ENCODE measurements at places on chromosomes 13 and 19. TPM values are rescaled to one million over a fixed set of nuclear protein-coding genes. Genes with fewer than 3 reads are reported as not detected.

The PDE4C gene
- total RNA-seq: under 0.01 TPM

DNA sequence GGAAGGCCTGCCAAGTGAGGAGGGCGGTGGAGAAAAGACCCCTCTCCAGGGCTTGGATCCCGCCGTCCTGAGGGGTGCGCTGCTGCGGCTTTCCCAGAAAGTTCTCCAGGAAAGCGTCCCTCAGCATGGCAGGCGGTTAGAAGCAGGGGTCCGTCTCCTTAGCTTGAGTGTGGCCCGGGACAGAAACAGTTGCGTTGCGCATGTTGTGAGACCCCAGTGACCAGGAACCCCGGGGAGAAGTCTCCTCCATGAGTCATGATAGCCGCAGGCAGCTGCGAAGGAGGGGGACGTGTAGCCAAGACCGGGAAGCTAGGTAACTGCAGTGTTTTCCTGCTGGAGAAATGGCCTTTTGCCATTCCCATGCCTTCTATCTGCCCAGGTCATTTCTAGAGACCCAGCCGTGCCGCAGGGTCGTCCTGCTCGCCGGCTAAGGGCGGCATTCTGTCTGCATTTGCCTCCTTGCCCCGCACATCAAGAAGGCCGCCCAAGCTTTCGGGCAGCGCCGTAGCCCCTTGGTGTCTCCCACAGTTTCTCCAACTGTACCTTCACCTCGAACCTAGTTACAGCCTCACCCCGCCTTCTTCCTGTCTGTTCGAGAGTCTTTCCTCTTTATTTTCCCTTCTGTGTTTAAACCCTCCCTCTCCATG, 64.3 kb downstream of the TM9SF2 start:
- no peak for DNase-seq

The MIR17HG gene
- 7.5 TPM for total RNA-seq

The ZNF99 gene
- total RNA-seq: not detected

The LGALS7B gene
- total RNA-seq: not detected

The ZNF101 gene
- total RNA-seq: 6.7 TPM

DNA sequence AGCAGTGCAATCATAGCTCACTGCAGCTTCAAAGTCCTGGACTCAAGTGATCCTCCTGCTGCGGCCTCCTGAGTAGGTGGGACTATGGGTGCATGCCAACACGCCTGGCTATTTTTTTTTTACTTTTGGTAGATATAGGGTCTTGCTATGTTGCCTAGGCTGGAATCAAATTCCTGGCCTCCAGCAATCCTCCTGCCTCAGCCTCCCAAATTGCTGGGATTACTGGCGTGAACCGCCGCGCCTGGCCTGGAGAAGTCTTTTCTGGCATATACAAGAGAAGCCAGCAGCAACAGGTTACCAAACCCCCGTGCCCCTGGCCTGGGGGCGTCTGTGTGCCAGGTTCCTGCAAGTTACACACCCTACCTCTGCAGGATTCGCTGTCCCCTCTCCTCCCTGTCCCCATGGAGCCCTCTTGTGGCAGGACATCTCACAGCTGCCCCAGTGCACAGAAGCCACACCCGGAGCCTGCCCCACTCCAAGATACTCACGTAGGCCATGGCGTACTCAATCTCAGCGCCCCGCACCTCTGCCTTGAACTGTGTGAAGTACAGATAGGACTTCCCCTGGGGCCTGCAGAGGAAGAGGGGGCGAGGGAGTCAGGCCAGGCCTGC, 9.9 kb downstream of the MYDGF start:
- no peak for DNase-seq

- DNase-seq: no peak
These were observed 104.7 kb downstream of the MYCBP2 start for GRCh38 chr13:77222000-77222690.

The CD209 gene
- total RNA-seq: 1.6 TPM

GRCh38 chr13:31970231-31970930, 61.2 kb upstream of the FRY start:
- DNase-seq: no peak

The KBTBD7 gene
- 4.9 TPM for total RNA-seq

The SERTM1 gene
- not detected for total RNA-seq

DNA sequence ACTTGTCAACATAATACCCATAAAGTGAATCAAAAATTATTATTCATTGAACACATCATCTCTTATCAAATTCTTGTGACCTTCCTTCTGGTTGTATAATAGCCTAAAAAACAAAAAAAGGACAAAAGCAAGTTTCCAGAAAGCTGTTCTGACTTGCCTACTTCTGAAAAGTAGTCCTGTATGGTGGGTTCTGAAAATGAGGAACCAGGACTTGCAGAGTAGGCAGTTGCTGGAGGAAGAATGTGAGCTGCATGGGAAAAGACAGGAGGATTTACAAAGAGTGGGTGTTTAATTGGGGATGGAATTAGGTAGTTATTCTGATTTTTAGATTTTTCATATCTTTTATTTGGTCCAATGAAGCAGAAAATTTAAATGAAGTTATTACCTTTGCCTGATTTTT, 56.7 kb downstream of the RCBTB2 start:
- DNase-seq: no peak

GRCh38 chr13:46905249-46905648, 8.4 kb upstream of the HTR2A start:
- no peak for DNase-seq

DNA sequence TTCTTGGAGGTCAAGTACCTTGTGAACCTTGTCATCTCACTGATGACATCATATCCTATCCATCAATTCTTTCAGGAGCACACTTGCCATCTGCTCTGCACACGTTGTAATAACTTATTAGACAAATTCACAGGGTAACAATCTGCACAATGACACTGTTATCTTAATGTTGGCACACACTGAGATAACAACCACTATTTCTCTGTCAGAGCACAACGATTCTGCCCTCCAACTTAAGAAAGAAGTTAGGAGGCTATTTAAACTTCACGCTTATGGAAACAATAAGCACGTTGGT, 351.3 kb downstream of the DACH1 start:
- DNase-seq: no peak

DNA sequence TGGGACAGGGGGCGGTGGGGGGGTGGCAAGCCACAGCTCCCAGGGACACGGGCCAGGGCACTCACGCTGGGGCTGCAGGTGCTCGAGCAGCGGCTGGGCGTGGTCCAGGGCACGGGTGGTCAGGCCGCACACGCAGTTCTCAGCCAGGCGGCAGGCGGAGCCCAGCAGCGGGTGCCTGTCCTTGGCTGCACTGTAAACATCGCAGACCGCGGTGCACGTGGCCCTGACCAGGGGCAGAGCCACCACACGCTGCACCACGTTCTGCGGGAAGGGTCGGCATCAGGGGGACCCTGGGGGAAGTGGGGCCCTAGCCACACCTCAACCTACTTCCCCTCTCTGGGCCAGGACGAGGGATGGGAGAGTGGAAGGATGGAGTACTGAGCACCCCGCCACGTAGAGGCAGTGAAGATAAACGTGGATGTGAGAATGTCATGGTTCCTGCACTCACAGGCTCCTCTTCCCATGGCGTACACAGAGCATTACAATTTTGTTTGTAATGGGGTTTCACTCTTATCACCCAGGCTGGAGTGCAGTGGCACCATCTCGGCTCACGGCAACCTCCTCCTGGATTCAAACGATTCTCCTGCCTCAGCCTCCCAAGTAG, 3.4 kb downstream of the PLIN5 start:
- peak; percentile 49 for DNase-seq
